Activated CD8-positive, alpha-beta memory T cell treated with anti-CD3 and anti-CD28 coated beads, Interleukin-2, amount 10 ng/mL, durations not matched to agents 7 days and 5 days (primary cell): ENCODE measurements at places on chromosomes 2 and 18. TPM values are rescaled to one million over a fixed set of nuclear protein-coding genes. Genes with fewer than 3 reads are reported as not detected.
A peak's percentile ranks its signal among the peaks of the same experiment; 100 is the strongest.

- no peak for DNase-seq
- no peaks in the 10 kb centered on the region for H3K27me3 ChIP-seq
- no peaks in the 10 kb centered on the region for H3K4me1 ChIP-seq
- H3K4me3 ChIP-seq: no peak overlapping the region
- H3K27ac ChIP-seq: no peak overlapping the region
Observed at GRCh38 chr2:107072150-107072940, 186.4 kb upstream of the ST6GAL2 start.

DNA sequence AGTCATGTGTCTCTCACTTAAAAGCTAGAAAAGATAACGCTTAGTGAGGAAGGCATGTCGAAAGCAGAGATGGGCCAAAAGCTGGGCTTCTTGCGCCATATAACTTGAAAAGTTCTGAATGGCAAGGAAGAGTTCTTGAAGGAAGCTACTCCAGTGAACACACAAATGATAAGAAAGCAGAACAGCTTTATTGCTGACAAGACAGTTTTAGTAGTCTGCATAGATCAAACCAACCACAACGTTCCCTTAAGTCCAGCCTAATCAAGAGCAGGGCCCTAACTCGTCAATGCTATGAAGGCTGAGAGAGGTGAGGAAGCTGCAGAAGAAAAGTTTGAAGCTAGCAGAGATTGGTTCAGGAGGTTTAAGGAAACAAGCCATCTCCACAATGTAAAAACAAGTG, 55.7 kb downstream of the GALNT1 start:
- H3K27ac ChIP-seq: no peak overlapping the region
- no peaks in the 10 kb centered on the region for H3K4me1 ChIP-seq
- H3K27me3 ChIP-seq: no peaks in the 10 kb centered on the region
- peaks cover 8% of the 10 kb centered on the region for H3K36me3 ChIP-seq

Gene RGPD4
- 0.35 TPM for total RNA-seq

GRCh38 chr2:64812285-64812684, 158.6 kb upstream of the SERTAD2 start:
- H3K27ac ChIP-seq: peak overlapping the region; percentile 1
- no peak overlapping the region for H3K4me3 ChIP-seq
- H3K27me3 ChIP-seq: no peaks in the 10 kb centered on the region
- no peak for DNase-seq
- H3K36me3 ChIP-seq: peaks cover 3% of the 10 kb centered on the region
- peaks cover 18% of the 10 kb centered on the region for H3K4me1 ChIP-seq

DNA sequence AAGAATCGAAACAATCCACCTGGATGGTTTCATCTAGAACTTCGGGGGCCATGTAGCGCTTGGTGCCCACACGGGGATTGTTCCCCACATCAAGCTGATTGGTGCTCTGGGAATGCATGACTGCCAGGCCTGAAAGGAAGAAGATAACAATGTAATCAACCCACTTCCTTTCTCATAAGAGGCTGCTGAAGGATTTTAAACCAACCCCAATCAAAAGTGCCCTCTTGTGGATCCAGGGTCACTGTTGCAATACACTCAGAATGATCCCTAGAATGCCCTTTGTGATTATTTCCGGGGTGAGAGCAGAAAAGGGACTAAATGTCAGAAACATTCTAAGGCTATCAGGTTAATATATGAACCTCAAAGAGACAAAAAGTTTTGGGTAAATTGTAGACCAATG, 115.2 kb downstream of the ACVR1 start:
- no peak for DNase-seq
- H3K27ac ChIP-seq: no peak overlapping the region
- no peaks in the 10 kb centered on the region for H3K27me3 ChIP-seq
- peaks cover 69% of the 10 kb centered on the region for H3K36me3 ChIP-seq
- H3K4me3 ChIP-seq: no peak overlapping the region
- no peaks in the 10 kb centered on the region for H3K4me1 ChIP-seq

DNA sequence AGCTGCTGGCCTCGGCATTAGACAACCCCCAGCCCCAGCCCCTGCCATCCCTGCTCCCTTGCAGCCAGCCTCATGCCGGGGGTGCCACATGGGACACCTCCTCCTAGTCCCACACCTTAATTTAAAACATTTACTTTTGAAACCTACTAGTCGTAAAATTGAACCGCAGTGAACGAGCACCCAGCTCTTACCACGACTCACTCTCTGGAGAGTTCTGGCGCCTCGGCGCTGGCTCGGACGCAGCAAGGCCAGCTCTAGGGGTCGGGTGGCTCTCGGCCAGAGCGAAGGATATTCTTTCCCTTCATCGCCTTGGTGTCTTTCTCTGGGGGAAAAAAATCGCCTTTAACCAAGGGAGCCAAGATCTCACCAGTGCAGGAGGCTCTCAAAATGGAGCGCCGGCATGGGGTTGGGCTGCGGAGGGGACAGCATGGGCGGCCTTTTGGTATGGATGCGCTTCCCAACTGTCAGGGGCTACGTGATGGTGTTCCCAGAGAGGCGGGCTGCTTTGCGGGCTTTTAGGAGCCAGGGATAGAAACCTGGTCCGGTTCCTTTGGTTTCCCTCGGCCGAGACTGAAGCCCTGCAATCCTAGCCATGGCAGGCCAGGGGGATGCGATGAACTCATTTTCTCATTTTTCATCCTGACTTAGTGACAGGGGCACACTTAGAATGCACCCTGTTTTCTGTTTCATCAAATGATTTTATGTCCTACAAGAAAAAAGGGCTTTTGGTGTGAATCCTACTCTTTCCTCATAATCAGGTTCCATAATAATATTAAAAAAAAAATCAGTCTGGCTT, 2.0 kb downstream of the HPCAL1 start:
- H3K4me1 ChIP-seq: peaks cover 47% of the 10 kb centered on the region
- H3K4me3 ChIP-seq: peak overlapping the region; percentile 97
- H3K27ac ChIP-seq: peak overlapping the region; percentile 0
- DNase-seq: no peak
- H3K27me3 ChIP-seq: no peaks in the 10 kb centered on the region

Gene CDH7
- total RNA-seq: not detected

GRCh38 chr2:222105046-222105445, 193.8 kb downstream of the PAX3 start:
- no peaks in the 10 kb centered on the region for H3K4me1 ChIP-seq
- H3K4me3 ChIP-seq: no peak overlapping the region
- H3K27me3 ChIP-seq: no peaks in the 10 kb centered on the region
- no peaks in the 10 kb centered on the region for H3K36me3 ChIP-seq

Gene LOXL3
- 1.8 TPM for total RNA-seq

GRCh38 chr2:208488686-208489564, 82.3 kb downstream of the PTH2R start:
- no peaks in the 10 kb centered on the region for H3K4me1 ChIP-seq
- no peak for DNase-seq
- H3K36me3 ChIP-seq: no peaks in the 10 kb centered on the region
- H3K27ac ChIP-seq: no peak overlapping the region

DNA sequence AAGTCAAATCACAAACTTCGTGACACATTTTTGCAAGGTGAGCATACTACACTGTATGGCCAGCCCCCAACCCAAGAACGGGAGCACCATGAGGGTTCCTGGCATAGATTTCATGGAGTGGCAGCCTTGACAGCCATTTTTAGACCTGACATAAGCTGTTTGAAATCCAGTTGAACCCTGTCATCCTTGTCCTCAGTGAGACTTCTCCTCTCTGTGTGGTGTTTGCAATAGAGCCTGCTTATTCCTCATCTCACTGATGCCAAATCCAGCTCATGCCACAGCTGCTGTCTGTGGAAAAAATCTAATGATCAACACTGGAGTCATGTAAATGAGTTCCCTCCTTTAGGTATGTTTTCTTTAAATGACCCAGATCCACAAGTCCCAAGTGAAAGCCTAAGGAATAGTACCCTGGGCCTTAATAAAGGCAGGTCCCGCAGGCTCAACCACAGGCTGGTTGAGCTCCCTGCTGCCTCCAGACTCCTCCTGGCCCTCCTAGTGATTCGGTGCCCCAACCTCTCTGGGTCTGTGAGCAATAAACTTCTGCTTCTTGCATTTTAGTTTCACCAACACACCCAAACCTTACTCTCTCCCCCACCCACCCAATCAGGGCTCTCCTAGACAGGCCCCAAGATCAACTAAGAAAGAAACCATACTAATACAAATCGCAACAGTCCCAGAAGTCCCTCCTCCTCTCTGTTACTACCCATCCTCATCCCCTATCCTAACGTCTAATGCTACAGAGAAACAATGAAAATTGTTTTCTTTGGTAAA, 8.4 kb upstream of the CREG2 start:
- H3K4me1 ChIP-seq: peaks cover 11% of the 10 kb centered on the region
- peaks cover 60% of the 10 kb centered on the region for H3K27me3 ChIP-seq
- H3K36me3 ChIP-seq: no peaks in the 10 kb centered on the region
- H3K27ac ChIP-seq: no peak overlapping the region
- no peak overlapping the region for H3K4me3 ChIP-seq
